ENCODE measurements at places on chromosomes 7 and 10.

DNA sequence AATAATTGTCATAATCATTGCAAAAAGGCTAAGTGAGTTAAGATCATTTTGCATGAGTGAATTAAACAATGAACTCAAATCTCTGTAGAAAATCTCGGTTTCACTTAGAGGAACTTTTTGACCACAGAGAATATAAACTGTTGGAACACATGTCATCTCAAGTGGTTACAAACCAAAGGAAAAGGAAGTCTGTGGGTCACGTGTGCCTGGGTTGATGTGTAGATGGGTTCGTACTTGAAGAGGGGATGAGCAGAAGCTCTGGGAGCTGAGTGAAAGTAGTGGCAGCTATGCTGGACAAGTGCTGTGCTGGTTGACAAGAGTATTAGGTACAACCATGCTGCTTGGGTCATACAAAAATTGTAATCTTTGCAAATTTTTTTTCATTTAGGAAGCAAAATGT, 35.0 kb downstream of the GLRX3 start:
- no peak for DNase-seq

GRCh38 chr7:151754142-151754590, 122.7 kb downstream of the PRKAG2 start:
- DNase-seq = peak; percentile 79

DNA sequence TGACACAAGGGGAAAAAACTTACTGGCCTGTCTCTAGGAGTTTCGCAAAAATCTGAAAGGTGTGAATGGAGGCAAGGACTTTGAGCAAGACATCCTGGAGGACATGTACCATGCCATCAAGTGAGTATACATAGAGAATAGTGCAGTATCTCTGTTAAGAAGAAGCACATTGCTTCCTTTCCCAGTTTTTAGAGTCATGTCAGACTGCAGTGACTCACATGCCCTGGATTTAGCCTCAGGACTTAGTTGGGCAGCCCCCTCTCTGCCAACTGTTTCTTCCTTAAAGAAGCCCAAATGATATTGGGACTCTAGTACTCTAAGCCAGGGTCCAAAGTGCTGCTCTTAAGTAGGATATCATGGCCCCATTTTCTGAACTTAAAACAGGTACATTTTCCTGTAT, 28.1 kb upstream of the NFKB2 start:
- no peak for DNase-seq

DNA sequence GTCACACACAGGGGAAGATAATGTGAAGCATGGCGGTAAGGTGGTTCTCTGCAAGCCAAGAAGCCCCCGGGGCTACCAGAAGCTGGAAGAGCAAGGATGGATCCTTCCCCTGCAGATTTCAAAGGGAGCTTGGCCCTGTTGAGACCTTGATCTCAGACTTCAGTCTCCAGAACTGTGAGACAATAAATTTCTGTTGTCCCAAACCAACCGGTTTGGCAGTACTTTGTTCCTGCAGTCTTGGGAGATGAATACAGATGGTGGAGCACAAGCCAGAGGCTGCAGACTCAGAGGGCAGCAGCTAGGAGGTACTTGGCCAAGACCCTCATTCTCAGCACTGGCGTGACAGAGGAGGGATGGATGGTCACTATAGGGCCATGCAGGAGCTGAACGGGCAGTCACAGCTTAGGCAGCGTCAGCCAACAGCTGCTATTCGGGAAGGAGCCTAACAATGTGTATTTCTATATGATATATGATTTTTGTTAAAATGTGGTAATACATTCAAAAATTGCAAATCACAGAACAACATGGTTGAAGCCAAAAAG, 387.3 kb downstream of the TNS3 start:
- DNase-seq = no peak

DNA sequence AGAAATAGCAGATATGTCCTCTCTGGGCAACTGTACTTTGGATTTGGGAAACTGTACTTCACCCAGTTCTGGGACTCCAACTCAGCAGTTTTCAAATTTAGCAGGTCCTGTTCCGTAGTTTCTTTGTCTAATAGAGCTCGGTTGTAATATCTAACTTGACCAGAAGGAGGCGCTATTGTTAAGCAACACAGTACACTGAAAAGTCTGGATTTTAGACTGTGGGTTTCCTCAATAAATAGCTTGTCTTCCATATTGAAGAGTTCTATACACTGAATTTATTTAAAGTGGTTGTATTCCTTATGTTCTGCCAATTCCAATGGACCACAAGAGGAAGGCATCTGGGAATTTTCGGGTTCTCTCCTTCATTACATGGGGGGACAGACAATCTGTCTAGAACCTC, 39.8 kb downstream of the ELFN1 start:
- no peak for DNase-seq

DNA sequence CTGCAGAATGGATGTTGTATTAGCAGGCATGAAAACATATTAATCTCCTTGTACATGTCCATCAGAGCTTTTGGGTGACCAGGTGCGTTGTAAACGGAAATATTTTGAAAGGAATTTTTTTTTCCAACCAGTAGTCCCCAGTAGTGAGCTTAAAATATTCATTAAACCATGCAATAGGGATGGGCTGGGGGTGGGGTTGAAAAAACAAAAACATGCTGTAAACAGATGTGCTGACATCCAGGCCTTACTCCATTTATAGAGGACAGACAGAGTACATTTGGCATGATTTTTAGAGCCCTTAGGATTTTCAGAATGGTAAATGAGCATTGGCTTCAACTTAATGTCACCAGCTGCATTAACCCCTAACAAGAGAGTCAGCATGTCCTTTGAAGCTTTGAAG, 50.2 kb downstream of the PTPN12 start:
- DNase-seq = no peak

DNA sequence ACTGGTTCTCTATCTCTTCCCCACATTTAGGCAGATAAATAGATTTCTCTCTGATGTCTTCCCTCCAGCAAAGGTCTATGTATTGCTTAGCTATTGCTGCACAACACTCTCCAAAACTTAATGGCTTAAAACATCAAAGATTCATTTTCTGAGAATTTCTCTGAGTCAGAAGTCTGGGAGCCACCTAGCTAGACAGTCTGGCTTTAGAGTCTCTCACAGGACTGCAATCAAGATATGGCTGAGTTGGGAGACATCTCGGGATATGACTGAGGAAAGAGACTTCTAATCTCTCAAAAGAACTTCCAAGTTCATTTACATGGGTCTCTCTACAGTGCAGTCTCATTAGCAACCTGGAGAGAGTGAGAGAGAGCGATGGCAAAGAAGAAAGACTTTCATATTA, 553.6 kb upstream of the GHITM start:
- no peak for DNase-seq

DNA sequence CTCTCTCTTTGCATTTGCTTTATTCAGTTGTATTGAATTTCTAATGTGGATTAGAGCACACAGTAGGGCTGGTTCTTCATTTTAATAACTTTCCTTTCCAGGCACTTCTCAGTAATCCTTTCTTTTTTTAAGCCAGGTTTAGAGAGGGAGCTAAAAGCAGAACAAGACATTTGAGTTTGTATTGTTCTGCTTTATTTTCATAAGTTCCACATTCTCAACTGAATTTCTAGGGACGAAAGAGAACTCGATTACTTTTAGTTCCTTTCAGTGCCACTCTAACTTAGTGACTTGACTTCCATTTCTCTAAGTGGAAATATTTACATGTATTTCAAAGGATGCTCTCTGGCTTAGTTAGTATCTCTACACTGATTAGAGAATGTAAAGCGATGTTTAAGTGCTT, 145.6 kb downstream of the EXOC4 start:
- no peak for DNase-seq

- no peak for DNase-seq
Measured at GRCh38 chr10:130111852-130112180, 1.2 kb upstream of the C10orf143 start.

DNA sequence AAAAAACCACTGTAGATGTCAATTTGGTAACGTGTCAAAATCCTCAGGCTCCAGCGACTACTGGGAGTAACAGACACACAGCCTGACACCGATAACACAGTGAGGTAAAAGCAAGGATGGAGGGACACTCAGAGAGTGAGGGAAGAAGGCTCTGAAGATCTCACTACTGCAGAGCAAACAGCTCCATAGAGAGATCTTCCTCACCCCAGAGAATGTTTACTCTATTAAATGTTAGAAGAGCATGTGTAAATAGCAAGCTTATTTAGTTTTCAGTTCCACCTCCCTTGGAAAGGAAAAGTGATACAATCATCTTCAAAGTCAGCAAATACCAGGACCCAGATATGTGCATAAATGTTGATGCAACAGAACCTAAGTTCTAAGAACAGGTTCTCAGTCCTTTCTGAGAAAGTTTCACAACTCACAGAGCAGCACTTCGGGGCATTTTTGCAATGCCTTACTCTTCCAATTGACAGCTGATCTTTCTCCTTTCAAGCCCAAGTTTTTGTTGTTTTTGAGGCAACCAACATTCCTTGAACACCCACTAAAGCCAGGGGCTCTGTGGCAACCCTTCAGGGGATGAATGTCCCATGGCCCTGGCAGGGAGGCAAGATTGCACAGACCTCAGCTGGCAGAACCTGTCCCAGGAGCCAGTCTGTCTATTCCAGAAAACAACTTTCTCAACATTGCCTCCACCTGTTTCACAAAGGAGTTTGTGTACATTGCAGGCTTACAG, 177.4 kb downstream of the SFMBT2 start:
- DNase-seq = no peak

DNA sequence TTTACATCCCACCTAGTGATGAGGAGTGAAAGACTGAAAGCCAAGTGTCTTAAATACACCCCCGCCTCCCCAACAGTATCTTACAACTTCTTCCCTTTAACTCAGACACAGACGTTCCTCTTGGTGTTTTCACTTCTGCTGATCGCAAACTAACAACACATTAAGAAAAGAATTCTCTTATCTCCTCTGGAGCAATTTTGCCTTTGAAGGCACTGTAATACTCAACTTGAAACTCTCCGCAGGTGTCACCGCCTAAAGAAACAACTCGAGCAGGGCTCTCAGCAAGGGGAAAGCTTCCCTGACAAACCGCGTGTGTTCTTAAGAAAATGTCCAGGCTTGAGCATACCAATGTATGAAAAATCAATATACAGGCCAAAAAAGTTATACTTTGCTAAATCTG, 452 bp downstream of the SEMA3C start:
- DNase-seq = no peak

DNA sequence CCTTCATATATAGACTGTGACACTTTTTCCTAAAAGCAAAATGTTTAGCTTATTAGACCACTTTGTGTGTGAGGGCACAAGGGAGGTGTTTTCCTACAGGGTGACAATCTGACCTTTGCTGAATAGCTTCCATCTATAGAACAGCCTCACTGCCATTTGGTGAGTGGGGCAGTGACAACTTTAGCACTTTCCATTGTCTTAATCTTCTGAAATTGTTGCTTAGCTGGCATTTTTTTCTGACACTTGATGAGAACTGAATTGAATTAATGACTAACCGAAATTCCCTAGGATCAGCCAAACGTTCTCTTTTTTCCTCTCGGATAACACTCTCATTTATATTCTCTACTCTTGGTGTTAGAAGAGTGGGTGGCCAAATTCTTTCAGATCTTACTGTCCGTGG, 30.2 kb downstream of the KDM7A start:
- no peak for DNase-seq

DNA sequence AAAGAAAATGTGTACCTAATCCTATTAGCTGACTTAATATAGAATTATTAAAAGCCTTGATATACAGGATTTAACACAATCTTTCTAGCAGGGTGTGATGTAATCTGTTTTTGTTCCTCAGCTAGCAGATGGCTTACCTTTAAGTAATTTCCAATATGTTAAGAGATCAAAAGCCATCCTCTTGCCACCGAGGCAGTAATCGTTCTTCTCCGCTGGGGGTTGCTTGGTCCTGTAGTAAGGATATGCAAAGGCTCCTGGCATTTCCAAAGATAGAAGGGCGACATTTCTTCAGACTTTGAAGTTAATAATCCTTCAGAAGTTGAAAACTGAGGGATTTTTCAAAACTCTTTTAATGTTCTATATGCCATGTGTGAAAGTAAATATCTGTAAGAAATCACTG, 156.4 kb downstream of the FZD1 start:
- DNase-seq = no peak

All from sciatic nerve (tissue), 2 donors.